ENCODE measurements at places on chromosomes 1 and 21.
A peak's percentile ranks its signal among the peaks of the same experiment; 100 is the strongest.

- DNase-seq = no peak
Measured at GRCh38 chr1:235737751-235738150, 88.2 kb upstream of the GNG4 start.

DNA sequence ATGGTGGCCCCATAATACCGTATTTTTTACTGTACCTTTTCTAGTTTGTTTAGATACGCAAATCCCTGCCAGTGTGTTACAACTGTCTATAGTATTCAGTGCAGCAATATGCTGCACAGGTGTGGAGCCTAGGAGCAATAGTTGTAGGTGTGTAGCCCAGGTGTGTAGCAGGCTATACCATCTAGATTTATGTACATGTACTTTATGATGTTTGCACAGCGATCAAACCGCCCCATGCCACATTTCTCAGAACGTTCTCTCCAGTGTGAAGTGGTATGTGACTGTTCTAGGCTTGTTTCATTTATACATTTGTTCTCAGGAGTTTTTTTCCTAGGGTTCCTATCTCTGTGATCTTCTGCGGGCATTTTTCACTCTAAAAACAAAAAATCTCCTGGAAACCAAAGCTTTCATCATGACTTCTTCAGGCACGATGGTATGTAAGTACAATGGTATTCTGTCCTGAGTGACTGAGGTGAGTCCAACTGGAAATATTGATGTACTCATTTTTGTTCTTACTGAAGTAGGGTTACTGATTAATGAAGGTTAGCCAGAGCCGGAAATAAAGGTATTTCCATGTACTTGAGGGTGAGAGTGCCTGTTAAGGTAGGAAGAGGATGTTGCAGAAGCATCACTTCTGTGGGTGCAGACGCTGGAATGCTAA is 153.0 kb downstream of the GABPA start:
- no peak for DNase-seq

GRCh38 chr1:63342402-63342801 is 20.0 kb downstream of the FOXD3 start:
- no peak for DNase-seq

DNA sequence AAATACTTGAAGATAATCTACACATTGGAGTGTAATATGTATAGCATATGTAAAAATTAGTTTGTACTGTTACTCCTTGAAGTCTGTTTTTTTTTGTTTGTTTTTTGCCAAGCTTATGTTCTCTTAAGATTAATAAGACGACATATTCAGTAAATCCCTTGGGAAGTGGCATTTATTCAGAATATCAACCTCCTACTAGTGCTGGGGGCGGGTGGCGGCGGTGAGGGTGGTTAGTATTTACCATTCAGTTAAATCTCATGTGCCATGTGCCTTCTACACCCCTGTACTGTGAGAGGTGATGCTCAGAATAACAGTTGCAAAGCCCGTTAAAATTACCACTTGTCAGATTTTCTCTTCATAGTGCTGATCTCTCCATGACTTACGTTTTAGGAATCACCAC is 3.0 kb downstream of the BACH1 start:
- no peak for DNase-seq

DNA sequence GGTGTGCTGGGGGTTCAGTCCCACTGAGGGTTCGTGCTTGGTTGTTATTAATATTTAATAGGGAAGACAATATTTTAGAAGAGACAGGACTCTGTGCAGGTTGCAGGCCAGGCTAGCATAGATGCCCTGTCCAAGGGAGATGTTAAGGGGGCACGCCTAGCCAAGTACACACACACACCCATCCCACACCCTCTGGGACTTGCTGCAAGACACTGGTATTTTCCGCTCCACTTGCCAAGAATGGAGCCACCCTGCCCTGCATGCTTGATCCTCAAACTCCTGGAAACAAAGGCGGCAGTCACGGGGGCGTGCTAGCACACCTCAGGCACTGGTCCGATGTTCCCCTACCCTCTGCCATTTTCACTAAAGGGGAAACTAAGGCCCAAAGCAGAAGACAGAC is 99.1 kb downstream of the MRPL37 start:
- no peak for DNase-seq

DNA sequence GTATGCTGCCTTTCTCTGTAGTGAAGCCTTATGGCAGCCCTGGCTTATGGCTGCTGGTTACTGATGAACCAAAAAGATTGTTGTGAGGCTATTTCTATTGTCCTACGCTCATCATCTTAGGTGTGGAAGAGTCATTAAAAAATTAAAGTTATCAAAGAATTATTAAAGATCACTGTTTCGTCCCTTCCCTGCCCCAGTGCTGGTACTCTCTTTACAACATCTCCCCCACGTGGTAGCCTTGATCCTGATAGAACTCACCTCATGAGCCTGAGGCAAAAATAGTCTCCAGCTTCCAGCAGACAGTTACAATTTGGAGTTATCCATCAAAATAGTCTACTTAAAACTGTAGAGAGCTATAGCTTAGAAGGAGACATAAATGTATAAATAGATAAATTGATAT is 201.5 kb downstream of the S1PR1 start:
- no peak for DNase-seq

GRCh38 chr1:54463259-54464030 is 57.3 kb upstream of the SSBP3 start:
- DNase-seq = no peak

- no peak for DNase-seq
Measured at GRCh38 chr21:34635307-34635706, 20.4 kb upstream of the RCAN1 start.

- DNase-seq = no peak
Measured at GRCh38 chr1:199585392-199585791, 442.1 kb upstream of the NR5A2 start.

DNA sequence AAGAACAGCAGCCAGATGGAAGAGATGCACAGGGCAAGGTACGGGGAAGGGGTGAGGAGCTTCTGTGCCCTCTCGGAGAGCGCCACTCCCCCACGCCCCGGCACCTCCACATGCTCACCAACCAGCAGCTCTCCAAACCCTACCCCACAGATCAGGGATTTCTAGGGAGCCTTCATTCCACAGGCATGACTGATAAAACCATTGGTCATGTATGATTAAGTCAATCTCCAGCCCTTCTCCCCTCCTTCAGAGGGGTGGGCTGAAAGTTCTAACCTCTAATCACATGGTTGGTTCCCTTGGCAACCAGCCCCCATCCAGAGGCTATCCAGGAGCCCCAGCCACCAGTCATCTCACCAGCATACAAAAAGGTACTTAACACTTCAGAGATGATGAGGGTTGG is 144.7 kb downstream of the TGFBR3 start:
- DNase-seq = no peak

GRCh38 chr1:162145280-162145965 is 75.9 kb downstream of the NOS1AP start:
- no peak for DNase-seq

GRCh38 chr1:29574871-29575270 is 338.5 kb downstream of the PTPRU start:
- no peak for DNase-seq

GRCh38 chr1:229793488-229793887 is 167.4 kb downstream of the URB2 start:
- DNase-seq = no peak

- DNase-seq = peak; percentile 70
Measured at GRCh38 chr1:34162852-34163766, 1.9 kb downstream of the CSMD2 start.

DNA sequence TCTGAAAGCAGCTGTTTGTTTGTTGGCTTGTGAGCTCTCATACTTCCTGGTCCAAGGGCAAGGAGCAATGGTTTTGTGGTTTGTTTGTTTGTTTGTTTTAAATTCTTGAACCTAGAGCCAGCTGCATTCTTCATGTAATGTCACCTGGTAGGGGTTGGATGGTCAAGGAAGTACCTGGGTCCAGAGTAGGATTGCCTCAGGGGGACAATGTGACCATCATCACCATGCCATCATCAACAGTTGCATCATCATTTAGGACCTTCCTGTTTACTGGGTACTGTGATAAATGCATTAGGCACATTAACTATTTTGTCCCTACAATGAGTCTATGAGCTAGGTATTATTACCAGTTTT is 14.7 kb upstream of the MYOG start:
- peak; percentile 20 for DNase-seq

DNA sequence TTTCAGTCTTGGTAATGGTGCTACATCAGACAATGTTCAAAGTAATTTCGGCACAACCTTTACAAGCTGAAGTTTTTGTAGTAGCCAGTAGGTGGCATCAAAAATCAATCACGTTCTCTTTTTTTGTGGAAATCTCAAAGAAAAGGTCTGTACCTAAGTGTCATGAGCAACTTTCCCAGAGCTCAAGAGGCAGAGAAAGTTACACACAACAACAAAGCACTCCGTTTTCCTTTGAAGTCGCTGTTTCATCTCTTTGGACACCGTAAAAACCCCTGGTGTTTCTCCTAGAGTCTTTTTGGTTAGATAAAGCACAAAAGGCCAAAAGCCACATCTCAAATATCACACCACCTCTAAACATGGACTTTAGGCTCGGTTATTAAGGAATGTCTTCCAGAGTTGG is 131.6 kb downstream of the LHX8 start:
- no peak for DNase-seq

DNA sequence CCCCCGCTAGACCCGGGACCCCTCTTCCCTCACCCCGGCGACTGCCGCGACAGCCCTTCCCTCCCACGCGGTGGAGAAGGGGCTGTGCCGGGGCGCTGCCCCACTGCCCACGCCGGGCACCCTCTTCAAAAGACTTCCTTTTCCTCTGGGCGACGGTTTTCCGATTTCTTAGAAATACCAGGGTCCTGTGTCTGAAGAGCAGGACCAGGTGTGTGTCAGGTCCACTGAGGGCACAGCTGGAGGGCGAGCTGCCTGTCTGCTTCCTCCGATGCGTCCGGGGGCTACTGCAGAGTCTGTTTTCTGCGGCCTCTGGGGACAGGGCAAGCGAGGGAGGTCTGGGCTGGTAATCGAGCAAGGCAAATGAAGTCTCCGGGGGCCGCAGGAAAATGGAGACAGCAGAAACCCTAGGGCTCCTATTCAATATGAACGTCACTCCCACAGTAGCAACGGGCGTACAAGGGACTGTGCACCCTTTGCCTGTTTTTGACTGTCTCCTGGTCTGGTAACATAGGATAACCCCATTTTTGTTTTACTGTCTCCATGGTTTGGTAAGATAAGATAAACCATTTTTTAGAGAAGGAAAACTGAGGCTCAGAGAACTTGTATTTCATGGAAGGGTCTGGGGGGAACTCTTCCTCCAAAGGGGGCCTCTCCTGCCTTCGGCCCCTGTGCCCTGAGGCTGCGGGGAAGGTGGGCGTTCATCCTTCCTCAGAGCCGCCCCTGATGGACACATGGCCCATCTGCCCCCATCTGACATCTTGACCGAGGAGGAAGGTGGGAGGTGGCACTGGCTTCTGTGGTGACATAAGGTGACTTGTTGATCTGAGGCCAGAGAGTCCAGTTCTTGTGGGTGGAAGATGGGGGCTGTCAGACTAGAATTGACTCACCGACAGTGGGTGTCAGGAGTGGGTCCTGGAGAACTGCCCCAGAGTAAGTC is 970 bp downstream of the TNFRSF1B start:
- no peak for DNase-seq

GRCh38 chr1:39328095-39328494 is 123.6 kb downstream of the MACF1 start:
- DNase-seq = no peak

DNA sequence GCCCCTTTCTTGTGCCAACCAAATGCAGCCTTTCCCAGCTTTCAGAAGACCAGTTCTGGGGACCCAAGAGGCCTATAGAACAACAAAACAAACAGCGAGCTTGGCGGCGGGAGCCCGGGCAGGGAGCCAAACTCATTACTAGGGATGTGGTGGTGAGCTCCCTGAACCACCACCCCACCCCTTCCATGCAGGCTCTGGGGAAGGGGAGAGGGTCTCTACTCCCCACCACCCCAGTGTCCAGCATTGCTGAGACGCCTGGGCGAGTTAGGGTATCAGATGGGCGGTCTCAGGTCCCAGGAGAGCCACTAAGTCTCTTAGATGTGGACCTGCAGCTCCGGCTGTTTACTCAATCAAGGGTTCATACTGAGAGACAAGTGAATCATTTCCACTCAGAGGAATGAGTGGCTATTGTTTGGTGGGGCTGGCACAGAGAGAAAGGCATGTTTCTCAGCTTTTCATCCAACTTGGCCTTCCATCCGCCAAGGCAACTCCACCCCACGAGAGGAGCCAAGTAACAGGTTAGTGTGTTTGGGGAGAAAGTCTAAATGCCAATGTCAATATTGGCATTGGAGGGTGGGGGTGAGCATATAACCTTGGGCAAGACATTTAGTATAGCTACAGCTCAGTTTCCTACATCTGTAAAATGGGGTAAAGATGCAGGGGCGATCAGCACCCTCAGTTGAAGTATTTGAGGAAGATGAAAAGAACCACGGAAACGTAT is 40.9 kb downstream of the PLXNA2 start:
- peak; percentile 67 for DNase-seq

GRCh38 chr1:235057385-235058306 is 71.0 kb downstream of the TOMM20 start:
- DNase-seq = no peak

DNA sequence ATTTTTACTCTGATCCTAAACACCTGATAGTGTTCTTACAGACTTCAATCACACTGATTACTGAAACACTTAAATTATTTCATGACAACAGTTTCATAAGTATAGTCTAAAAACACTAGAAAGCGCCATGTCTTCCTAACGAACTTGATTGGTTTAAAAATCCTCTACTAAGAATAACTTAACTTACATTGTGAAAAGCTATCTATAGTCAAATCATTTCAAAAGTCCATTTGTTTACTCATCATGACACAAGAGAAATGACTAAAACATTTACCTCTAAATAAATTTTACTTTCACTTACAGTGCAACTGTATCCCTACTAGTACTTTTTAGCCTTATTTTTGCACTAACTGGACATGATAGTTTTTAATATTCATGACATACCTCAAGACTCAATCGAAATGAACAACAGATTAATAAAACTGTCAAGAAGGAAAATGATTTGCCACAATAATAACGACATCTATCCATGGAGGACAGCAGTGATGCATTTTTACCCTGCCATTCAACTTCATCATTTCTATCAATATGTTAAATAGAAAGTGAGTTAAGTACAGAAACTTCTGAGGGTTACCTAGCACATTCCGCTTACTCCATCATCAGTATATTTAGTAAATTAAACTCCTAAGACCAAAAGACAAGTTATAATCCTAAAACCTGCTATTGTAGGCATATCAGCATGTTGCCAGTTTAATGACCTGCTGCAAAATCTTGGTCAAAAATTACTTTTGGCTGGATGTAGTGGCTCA is 38.4 kb downstream of the AHCTF1 start:
- no peak for DNase-seq

DNA sequence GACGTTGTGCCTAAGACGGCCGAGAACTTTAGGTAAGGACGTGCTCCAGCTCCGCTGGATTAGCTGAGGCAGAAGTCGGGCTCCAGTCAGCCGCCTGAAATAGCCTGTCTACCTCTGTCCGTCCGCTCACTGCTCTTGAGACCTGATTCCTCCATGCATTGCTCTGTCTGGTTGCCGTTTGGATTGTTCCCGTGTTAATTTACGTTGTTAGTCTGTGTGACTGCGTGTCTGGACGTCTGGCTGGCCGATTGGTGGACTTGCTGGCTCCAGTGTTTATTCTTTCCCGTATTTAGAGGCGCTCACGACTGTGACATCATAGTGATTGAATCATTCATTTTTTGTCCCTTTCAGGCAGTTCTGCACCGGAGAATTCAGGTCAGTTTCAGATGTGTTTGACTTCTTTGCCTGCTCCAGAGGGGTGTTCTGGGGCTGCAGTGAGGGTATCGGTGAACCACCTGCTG is 684 bp downstream of the PPIH start:
- no peak for DNase-seq

GRCh38 chr1:203026666-203027663 is 674 bp downstream of the PPFIA4 start:
- DNase-seq = no peak

- no peak for DNase-seq
Measured at GRCh38 chr21:26140164-26140579, 30.4 kb downstream of the APP start.

Measured in right forelimb (tissue), 1 donor.